Type B pancreatic cell (in vitro differentiated cells): ENCODE measurements at places on chromosomes 4 and X.

DNA sequence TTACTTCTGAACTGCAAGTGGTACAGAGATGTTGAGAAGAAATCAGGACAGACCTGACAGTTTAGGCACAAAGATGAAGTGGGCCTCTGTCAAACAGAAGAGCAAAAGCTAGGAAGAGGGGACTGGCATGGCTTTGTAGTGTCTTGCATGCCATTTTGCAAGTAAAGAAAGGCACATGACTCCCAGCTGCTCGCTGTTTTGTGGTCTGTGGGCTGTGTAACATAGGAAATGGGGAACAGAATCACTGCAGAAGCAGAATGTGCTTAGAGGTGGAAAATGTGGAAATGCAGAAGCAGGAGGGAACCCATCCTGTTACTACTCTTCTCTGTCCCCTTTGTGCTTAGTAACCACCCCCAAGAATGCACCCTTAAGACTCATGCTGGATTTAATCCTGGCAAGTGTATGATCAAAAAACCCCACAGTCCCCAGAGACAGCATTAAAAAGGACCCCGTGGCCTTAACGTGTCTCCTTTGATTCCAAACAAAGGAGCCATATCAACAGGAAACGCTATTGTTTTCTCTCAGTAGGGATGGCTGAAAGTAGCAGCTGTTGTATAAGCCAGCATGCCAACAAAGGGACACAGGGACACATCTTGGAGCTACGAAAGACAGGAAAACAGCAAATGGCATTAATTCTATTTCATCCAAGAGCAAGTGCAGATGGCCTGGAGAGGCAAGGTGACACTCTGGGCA, 177.6 kb upstream of the GLRA2 start:
- DNase-seq, result no peak

GRCh38 chrX:104522386-104522785, 43.6 kb upstream of the IL1RAPL2 start:
- DNase-seq, result no peak

GRCh38 chrX:143429811-143430210, 87.5 kb downstream of the SPANXN3 start:
- DNase-seq, result no peak

- no peak for DNase-seq
Measured at GRCh38 chr4:184807797-184808712, 17.7 kb downstream of the ACSL1 start.

DNA sequence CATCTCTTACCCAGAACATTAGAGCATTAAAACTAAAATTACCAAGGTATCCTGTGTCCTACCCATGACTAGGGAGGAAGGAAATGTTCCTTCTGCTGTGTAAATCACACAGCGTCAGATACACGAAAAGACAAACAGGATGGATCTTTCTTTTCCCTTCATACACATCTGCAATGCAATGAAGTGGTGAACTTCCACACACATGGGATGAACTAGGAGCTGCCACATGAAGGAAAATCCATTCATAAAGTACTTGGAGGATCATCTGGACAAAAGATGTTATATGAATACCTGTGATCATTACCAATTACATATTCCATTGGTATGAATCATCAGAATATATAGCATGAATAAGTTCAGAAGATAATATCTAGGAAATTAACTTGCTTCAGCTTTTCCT, 46.2 kb downstream of the LDB2 start:
- DNase-seq, result no peak
